Stimulated activated CD8-positive, alpha-beta memory T cell treated with anti-CD3 and anti-CD28 coated beads, Interleukin-4, amount 100 ng/mL, for 4 hours (primary cell): ENCODE measurements at places on chromosomes 5 and 9.

- DNase-seq = no peak
These were observed 28.7 kb downstream of the DYNC2I2 start for GRCh38 chr9:128627906-128628305.

GRCh38 chr9:126505697-126506346 lies 107.9 kb upstream of the LMX1B start:
- no peak for DNase-seq

DNA sequence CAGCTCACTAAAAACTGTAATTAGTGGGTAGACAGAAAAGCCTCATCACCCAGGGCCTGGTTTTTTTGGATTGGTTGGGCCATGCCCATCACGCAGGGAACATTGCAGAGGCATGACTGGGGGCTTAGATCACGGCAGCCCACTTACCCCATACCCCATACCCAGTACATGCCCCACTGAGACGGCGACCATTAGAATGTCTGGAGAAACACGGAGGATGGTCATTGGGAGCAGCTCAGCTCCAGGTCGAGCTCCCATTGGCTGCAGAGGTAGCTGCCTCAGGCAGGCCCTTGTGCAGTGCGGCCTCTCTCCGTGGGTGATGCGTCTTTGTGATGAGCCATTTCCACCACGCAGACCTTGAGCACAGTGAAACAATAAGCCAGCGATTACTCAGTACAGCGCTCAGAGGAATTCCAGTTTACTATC lies 204.0 kb downstream of the GADD45G start:
- DNase-seq = no peak

GRCh38 chr9:127769929-127770582 lies 8.4 kb downstream of the SH2D3C start:
- no peak for DNase-seq

GRCh38 chr5:118486647-118487225 lies 501.6 kb downstream of the DTWD2 start:
- no peak for DNase-seq

- DNase-seq = no peak
These were observed 53.1 kb downstream of the SYK start for GRCh38 chr9:90854637-90855175.

GRCh38 chr9:74726581-74726980 lies 161.1 kb downstream of the TRPM6 start:
- DNase-seq = no peak

GRCh38 chr5:113056988-113057387 lies 80.4 kb downstream of the DCP2 start:
- no peak for DNase-seq

DNA sequence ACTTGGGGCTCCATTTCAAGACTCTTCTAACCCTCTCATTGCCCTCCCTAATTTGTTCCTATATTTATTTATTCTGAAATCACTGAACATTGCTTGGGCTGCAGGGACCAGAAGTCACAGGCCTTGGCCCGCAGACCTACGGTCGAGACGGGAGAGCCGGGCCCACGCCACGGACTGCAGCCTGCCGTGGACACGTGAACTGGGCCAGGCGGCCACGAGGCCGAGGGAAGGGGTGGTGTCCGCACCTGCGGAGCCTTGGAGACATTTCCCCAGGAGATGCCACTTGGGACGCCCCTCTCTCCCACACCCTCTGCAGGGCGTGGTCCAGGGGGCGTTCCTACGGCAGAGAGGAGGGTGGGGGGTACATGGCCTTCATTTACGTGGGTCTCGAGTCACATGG lies 463.9 kb downstream of the ICE1 start:
- no peak for DNase-seq

- no peak for DNase-seq
These were observed 22.7 kb upstream of the PCSK1 start for GRCh38 chr5:96455789-96456188.

GRCh38 chr9:6630502-6631206 lies 14.9 kb downstream of the GLDC start:
- no peak for DNase-seq

GRCh38 chr5:20972419-20972925 lies 984.5 kb upstream of the CDH18 start:
- no peak for DNase-seq

GRCh38 chr9:14347406-14348122 lies 33.6 kb upstream of the NFIB start:
- DNase-seq = no peak

DNA sequence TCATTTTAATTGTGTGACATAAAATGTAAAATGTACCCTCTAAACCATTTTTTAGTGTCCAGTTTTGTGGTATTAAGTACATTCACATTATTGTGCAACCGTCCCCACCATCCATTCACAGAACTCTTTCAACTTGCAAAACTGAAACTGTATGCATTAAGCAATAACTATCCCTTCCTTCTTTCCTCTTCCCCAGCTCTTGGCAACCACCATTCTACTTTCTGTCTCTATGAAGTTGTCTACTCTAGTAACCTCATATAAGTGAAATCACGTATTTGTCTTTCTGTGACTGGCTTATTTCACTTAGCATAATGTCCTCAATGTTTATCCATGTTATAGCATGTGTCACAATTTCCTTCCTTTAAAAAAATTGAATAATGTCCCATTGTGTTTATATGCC lies 142.4 kb downstream of the C9orf152 start:
- no peak for DNase-seq

DNA sequence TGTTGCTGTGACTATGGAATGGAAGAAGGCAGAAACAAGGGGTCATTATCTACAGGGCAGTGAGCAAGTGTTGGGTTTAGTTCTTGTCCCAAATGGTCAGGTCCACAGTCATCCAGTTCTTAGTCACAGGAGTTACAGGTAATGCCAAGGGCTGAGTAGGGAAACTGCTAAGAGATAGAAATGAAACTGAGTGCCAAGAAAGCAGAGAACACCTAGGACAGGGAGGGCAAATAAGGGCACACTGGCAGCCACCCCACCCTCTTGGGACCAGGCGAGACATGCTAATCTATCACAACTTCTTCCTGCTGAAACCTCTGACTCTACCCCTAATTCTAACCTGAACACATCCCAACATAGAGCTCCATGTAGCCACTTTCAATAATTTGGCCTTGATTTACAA lies 103.2 kb downstream of the KLF4 start:
- DNase-seq = no peak

DNA sequence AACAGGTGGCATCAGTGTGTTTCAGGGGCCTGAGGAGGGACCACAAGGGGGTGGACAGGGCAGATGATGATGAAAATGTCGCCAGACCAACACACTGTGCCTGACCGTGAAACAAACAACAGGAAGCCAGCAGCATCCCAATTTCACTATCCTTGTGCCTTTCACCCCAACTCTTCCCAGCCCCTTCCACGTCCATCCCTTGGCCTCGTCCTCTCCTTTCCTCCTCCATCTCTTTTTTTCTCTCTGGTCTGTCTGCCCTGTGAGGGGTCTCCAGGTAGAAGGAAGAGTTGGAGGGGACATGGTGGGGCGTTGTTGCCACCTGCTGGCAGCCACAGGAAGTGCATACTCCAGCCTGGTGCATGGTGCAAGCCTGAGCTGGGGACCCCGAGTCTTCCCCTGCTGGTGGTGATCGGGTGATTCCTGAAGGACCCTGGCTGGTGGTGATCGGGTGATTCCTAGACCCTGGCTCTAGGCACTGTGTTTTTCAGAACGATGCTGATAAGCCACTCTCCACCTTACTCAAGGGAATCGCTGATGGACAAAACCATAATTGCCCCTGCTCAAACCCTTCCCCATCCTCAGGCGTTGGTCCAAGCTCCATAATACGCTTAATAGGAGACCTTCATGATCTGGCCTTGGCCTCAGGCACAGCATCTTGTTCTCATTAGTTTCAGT lies 21.7 kb upstream of the NSD1 start:
- peak; percentile 29 for DNase-seq

GRCh38 chr9:89153232-89154017 lies 25.2 kb downstream of the SHC3 start:
- DNase-seq = no peak

DNA sequence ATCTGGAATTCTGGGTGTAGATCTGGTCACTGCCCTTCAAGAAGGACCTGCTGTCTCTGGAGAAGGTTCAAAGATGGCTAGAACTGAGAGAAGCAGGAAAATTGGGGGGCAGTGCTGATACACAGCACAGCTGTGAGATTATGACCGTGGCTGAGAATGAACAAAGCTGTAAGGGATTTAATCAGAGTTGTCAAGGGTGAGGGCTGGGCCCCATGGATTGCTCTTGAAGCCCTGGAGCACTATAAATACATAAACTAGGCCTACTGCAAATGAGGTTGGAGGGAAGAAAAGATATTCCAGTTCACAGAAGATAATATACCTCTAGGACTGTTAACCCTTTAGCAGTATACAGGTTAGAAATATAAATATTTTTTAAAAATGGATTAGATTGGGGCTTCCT lies 86.3 kb upstream of the KLF9 start:
- no peak for DNase-seq

- no peak for DNase-seq
These were observed 92.4 kb downstream of the GNAQ start for GRCh38 chr9:77939149-77939668.

- DNase-seq = no peak
These were observed 38.1 kb downstream of the BASP1 start for GRCh38 chr5:17255471-17256021.

DNA sequence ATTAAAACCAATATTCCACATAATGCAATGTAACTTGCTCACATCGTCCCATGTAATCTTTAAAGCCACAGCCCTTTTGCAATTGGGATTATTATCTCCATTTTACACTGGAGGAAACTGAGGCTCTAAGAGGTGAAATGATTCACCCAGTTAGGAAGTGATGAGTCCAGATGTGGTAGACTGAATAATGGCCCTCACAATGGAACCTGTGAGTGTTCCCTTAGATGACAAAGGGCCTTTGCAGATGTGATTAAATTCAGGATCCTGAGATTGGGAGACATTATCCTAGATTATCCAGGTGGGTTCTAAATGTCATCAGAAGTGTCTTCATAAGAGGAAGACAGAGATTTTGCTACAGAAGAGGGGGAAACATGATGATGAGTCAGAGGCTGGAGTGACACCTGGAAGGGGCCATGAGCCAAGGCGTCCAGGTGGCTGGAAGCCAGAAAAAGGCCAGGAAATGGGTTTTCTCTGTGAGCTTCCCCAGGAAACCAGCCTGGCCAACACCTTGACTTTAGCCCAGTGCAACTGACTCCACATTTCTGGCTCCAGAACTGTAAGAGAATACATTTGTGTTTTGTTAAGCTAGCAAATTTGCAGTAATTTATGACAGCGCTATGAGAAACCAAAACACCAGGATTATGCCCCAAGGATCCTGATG lies 139.1 kb downstream of the KCNIP1 start:
- no peak for DNase-seq

GRCh38 chr5:72673623-72674022 lies 142.8 kb upstream of the TNPO1 start:
- DNase-seq = no peak

- no peak for DNase-seq
These were observed 531.6 kb upstream of the CLINT1 start for GRCh38 chr5:158390577-158390976.

GRCh38 chr9:103978396-103978795 lies 115.7 kb upstream of the SMC2 start:
- no peak for DNase-seq

DNA sequence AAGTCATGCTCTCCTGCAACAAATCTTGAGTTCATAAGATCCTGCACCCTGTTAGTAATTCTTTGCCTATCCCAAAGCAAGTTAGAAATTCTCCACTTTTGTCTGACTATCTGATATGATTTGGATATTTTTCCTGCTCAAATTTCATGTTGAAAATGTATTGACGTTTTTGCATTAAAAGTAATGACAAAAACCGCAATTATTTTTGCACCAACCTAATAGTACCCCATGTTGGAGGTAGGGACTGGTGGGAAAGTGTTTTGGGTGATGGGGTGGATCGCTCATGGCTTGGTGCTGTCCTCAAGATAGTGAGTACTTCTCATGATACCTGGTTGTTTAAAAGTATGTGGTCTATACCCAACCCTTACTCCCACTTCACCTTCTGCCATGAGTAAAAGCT lies 713.4 kb downstream of the CDH18 start:
- no peak for DNase-seq

GRCh38 chr9:124221676-124222075 lies 36.1 kb upstream of the NEK6 start:
- no peak for DNase-seq

DNA sequence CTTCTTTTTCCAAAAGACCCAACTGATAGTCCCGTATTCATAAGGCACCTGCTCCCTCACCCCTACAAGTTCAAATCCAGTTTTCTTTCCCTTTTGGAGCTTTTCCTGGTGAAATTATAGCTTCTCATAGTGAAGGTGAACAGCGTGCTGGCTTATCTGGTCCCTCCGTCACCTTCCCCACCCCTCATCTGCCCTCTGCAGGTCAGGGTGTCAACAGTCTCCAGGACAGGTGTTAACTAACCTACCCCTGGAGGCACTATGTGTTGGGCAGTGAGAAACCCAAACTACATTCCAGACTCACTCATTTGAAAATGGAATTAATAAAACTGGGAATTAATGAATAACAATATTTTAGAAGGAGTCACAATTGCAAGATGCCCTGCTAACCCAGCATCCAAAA lies 109.0 kb upstream of the TAS2R1 start:
- DNase-seq = no peak

- no peak for DNase-seq
These were observed 67.1 kb downstream of the EPB41L4B start for GRCh38 chr9:109253637-109254284.

GRCh38 chr9:748861-749497 lies 92.5 kb upstream of the DMRT1 start:
- no peak for DNase-seq

DNA sequence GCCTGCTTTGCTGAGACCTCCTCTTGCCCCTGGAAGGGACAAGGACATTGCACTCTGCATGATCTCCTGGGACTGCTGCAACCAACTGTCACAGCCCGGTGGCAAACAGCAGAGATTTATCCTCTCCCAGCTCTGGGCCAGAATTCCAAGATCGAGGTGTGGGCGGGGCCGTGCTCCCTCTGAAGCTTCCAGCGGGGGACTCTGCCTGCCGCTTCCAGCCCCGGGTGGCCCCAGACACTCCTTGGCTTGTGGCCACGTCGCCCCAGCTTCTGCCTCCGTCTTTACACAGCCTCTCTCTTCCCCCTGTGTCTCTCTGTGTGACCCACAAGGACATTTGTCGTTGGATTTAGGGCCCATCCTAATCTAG lies 67.1 kb downstream of the COL5A1 start:
- no peak for DNase-seq
